GM12864 (cell line): ENCODE measurements at places on chromosomes 2 and 18.

GRCh38 chr2:140998017-140998416, 1132.8 kb downstream of the LRP1B start:
- DNase-seq: no peak

DNA sequence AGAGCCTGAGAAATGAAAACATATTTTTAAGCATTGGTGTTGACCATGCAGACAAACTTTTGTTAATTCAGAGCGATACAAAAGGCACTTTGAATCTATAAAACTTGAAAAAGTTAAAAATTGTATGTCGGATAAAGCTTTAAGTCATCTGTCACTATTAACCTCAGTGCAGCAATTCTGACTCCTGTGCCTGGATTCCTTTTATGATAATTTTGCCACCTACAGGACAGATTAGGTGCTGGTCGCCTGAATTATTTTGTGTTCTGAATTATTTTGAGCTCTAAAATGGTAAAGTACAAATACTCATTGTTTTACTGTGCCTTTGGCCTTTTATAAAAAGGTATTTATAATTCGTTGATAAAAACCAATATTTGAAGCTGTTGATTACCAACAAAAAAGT, 19.4 kb upstream of the RNF138 start:
- DNase-seq: no peak

- DNase-seq: no peak
These were observed 33.8 kb downstream of the TEX51 start for GRCh38 chr2:126932529-126932928.

GRCh38 chr18:58714821-58715220, 43.6 kb downstream of the MALT1 start:
- no peak for DNase-seq
